ENCODE measurements at places on chromosomes 13 and 19.

DNA sequence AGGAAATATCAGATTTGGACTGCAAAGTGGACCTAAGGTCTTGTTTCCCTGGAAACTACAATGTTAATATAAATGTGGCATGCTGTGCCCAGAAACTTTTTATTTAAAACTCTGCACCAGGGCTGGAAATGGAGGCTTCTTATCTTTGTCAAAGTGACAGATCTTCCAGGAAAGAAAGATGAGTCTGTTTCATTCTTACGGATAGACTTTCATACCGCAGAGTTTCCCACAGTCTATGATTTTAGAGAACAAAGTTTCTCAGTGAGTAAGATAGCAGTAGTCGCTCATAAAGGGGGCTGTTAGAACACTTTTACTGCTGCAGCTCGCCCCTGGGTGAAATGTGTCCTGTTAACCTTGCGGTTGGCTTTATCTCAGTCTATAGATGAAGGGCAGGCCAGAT, 6.7 kb downstream of the CLEC11A start:
- DNase-seq: no peak

GRCh38 chr19:39332293-39332692, 3.5 kb downstream of the GMFG start:
- DNase-seq: no peak

GRCh38 chr13:113209759-113210421, 477 bp downstream of the CUL4A start:
- peak; percentile 75 for DNase-seq

DNA sequence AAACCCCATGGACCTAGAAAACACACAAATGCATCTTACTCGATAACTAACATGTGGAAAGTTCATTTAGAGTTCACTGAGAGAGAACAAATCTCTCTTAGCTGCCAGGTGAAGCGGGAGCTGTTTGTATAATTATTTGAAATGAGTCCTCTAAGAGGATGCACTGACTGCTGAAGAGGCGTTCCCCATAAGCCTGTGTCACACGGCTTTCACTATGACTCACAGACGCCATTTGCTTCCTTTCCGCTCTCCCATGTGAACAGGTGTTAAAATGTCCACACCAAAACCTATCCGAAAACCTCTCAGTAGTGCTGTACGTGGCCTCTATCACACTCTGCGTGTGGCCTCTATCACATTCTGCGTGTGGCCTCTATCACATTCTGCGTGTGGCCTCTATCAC, 101.8 kb downstream of the SOX1 start:
- DNase-seq: no peak

DNA sequence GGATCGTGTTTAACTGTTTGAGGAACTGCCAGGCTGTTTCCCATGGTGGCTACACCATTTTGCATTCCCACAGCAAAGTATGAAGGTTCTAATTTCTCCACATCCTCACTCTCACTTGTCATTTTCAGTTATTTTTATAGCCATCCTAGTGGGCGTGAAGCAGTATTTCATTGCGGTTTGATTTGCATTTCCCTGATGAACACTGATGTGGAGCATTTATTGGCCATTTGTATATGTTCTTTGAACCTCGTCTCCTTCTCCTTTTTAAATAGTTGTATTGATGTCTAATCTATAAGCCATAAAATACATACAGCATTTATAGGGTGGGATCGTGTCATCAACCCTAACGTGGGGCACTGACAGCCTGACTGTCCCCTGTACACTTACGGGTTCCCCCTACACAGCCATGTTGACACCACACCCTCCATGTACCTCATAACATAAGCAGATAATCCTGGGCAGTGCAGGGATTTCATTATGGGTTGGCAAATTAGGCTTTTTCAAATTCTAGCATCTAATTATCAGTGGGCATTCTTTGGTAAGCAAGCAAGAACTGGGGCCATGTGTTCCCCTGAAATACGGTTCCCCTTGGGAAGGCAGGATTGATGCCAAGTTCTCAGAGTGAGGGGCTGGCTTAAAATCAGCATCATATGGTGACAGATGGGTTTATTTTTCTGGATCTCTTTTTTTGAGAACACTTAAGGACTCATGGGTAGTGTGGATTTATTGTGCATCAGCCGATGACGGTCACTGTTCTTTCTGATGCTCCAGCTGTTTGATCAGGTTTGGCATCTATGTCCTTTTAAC, 11.6 kb upstream of the ZBTB45 start:
- no peak for DNase-seq

DNA sequence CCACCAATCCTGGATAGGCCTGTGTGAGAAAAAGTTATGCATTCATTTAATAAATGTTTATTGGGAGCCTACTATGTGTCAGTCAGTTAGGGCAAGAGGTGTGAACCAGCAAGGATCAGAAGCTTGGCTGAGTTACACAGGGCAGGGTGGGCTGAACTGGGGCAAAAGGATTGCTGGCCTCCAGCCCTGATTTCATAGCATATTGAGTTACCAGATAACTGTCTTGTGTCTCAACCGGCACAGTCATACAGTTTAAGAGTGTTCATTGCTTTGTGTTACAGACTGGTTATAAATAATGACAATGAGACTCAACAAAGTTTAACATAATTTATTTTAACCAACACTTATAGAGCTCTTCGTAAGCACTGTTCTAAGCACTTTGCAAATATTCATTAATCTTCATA, 253.8 kb downstream of the DLEU7 start:
- no peak for DNase-seq

GRCh38 chr13:41699759-41700158, 242.4 kb downstream of the RGCC start:
- DNase-seq: no peak

DNA sequence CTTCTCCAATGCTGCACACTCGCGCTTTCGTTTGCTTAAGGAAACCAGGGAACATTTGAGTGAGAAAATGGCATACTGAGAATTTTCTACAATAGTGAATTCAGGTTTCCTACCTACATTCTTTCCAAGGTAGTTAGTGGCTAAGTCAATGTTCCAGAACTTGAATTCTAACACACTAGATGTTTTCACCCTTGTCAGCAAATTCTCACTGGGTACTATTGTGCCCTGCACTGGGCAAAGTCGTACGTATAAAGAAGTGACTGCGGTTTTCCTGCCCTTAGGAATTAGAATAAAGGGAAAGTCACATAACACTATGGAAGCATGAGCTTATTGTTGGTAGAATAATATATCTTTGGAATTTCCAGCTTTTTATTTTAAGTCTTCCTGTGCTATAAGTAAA, 119.2 kb upstream of the TNFSF11 start:
- DNase-seq: no peak

- no peak for DNase-seq
These were observed 56.1 kb upstream of the F7 start for GRCh38 chr13:113049521-113049941.

DNA sequence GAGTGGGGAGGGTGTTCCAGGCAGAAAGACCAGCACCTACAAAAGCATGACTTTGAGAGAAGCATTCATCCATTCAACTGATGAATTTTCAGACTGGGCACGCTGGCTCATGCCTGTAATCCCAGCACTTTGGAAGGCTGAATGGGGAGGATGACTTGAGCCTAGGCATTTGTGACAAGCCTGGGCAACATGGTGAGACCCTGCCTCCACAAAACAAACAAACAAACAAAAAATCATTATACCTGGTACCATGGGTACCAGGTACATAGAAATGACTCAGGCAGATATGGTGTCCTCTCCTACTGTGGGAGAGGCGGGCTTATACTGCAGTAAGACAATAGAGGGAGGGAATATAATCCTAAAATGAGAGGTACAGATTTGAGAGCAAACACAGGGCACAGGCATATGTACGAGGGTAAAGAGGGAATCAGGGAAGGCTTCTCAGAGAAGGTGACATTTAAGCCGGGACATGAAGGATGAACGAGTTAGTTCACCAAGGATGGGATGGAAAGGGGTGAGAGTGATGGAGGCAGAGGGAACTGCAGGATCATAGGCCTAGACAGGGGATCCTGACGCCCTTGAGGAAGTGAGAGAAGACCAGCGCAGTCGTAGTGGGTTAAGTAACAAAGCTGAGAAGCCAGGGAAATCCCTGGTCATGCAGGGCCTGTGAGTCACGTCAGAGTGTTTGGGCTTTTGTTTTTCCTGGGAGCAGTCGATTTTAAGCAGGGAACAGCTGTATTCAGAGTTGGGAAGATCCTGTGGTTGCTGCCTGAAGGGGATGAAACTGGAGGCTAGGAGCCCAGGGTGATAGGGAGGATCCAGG, 2.9 kb downstream of the CYP2S1 start:
- peak; percentile 74 for DNase-seq

- DNase-seq: no peak
These were observed 195.4 kb downstream of the LACC1 start for GRCh38 chr13:44075113-44075512.

GRCh38 chr19:57947088-57947418, 453 bp downstream of the ZNF256 start:
- no peak for DNase-seq

DNA sequence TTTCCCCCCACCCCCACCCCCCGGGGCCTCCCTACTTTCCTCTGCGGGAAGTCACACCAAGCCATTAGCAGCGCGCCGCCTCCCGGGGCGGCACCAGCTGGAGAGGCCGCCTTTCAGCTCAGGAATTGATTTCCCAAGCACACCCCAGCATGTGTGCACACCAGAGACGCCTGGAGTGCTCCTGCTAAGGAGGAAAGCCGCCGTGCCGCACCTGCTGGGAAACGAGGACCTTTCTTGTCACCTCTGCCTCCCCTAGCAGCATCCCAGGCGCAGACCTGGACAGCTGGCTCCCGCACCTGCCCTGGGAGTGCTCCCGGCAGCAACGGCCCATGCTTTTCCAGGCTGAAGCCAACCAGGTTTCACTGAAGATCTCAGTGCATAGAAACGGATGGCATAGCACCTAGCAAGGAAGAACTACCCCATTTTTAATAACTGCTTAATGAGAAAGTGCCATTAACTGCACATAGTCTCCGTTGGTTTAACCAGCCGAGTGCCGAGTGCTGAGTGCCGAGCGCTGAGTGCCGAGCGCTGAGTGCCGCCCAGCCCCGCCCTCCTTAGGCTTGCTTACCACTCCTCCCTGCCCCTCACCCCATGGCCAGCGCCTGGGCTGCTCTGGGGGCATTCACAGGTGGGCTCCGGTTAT, 165.0 kb downstream of the USP12 start:
- DNase-seq: no peak

DNA sequence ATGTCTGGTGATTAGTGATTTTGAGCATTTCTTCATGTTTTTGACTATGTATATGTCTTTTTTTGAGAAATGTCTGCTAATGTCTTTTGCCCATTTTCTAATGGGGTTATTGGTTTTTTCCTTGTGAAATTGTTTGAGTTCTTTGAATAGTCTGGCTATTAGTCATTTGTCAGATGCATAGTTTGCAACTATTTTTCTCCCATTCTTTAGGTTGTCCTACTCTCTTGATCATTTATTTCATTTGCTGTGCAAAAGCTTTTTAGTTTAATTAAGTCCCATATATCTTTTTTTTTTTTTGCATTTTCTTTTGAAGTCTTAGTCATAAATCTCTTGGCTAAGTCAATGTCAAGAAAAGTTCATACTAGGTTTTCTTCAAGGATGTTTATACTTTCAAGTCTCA, 449.8 kb downstream of the DACH1 start:
- no peak for DNase-seq

DNA sequence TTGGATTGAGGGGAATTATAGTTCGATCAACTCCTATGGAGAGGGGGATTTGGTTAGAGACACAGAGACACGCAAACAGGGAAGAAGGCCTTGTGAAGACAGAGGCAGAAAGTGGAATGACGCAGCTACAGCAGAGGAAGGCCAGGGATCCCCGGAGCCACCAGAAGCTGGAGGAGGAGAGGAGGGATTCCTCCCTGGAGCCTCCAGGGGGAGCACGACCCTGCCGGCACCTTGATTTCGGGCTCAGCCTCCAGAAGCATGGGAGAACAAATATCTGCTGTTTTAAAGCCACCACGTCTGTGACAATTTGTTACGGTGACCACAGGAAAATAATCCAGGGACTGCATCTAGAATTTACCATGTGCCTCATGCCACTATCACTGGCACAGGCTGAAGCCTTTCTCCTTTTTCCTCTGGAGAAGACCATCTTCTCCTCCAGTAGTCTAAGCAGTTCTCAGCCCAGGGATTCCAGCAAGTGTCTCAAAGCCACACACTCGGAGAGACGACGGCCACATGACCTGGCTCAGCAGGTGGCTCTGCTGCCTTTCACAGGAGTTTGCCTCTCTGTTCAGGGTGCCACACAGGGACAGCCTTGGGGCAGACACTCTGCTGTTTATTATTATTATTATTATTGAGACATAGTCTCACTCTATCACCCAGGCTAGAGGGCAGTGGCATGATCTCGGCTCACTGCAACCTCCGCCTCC, 39.9 kb upstream of the CCNE1 start:
- DNase-seq: peak; percentile 60

- no peak for DNase-seq
These were observed 293.5 kb downstream of the SPRY2 start for GRCh38 chr13:80047406-80047805.

- no peak for DNase-seq
These were observed 9.8 kb downstream of the PNPLA6 start for GRCh38 chr19:7545300-7545699.

- no peak for DNase-seq
These were observed 447.4 kb downstream of the EFNB2 start for GRCh38 chr13:106088085-106088484.

GRCh38 chr13:35768073-35768472, 291.6 kb upstream of the MAB21L1 start:
- DNase-seq: no peak

- no peak for DNase-seq
These were observed 366.2 kb upstream of the TSHZ3 start for GRCh38 chr19:31715249-31715945.

DNA sequence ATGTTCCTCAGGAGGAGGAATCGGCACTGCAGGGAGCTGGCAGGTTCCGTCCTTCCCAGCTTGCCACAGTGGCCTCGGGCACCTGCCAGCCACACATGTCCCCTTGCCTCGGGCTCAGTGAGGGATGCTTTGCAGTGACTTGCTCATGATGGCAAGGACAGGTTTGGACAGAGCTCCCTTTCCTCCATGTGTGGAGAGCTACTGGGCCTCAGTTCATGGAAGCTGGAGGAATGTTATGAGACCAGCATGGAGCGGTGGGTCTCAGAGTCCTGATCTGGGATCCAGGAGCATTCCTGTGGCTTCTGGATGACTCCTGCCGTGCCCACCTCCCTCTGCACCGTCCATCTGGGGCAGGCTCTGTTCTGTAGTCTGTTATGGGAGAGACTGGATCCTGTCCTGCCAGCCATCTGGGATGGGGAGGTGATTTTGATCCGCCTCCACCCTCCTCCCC, 59.2 kb downstream of the SIPA1L3 start:
- no peak for DNase-seq

- DNase-seq: no peak
These were observed 26.4 kb downstream of the ELAVL1 start for GRCh38 chr19:7979011-7979410.

GRCh38 chr19:30656520-30657100, 284.4 kb downstream of the ZNF536 start:
- DNase-seq: no peak

Measured in GM13977 (cell line).